ENCODE measurements at places on chromosomes 3 and 15. TPM values are rescaled to one million over a fixed set of nuclear protein-coding genes. Genes with fewer than 3 reads are reported as not detected.
A peak's percentile ranks its signal among the peaks of the same experiment; 100 is the strongest.

- DNase-seq = no peak
Measured at GRCh38 chr3:129418041-129418973, 10.1 kb downstream of the EFCAB12 start.

DNA sequence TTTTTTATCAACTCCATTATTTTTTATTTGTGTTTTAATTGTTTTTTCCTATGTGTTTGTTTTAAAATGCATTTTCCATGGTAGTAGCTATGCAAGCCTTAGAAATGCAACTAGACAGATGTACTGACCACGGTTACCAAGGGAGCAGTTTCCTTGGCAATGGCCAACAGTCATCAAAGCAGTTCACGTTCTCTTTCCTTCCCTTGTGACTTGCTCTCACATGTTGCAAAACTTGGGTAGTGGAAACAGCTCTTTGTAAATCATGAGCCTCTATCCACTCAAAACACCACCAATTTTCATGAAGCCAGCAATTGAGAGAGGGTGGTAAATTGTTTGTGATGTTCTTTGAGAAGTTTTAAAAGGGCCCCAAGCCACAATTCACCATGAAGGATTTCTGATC, 499.4 kb upstream of the MDFIC2 start:
- no peak for DNase-seq

DNA sequence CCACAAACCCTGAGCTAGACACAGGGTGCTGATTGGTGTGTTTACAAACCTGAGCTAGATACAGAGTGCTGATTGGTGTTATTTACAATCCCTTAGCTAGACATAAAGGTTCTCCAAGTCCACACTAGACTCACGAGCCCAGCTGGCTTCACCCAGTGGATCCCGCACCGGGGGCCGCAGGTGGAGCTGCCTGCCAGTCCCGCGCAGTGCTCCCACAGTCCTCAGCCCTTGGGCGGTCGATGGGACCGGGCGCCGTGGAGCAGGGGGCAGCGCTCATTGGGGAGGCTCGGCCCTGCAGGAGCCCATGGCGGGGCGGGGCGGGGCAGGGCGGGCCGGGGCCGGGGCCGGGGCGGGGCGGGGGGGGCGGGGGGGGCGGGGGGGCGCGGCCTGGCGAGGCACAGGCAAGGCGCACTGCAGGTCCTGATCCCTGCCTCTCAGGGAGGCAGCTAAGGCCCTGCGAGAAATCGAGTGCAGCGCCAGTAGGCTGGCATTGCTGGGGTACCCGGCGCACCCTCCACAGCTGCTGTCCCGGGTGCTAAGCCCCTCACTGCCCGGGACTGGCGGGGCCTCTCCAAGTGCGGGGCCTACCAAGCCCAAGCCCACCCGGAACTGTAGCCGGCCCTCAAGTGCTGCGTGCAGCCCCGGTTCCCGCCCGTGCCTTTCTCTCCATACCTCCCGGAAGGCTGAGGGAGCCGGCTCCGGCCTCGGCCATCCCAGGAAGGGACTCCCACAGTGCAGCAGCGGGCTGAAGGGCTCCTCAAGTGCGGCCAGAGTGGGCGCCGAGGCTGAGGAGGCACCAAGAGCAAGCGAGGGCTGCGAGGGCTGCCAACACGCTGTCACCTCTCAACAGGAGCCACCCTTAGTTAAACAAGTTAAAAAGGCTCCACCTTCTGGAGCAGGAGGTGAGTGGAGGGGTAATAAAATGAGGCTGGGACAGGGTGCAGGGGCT, 9.8 kb upstream of the TMEM40 start:
- no peak for DNase-seq

DNA sequence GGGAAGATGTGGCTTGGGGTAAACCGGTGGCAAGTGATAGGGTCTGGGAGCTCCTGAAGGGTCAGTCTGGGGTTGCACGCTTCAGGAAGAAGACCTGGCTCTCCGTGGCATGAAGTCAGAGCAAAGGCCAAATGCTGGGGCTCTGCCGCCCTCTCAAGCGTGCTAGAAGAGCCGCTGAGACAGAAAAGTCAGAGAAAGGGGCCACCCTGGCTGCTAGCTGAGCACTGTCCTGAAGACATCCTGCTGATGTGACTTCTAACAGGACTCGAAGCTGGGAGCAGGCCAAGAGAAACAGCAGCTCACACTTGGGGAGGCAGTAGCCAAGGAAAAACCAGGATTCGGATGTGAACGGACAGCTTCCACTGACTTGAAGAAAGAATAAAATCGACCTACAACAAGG, 270.4 kb downstream of the OCA2 start:
- no peak for DNase-seq

DNA sequence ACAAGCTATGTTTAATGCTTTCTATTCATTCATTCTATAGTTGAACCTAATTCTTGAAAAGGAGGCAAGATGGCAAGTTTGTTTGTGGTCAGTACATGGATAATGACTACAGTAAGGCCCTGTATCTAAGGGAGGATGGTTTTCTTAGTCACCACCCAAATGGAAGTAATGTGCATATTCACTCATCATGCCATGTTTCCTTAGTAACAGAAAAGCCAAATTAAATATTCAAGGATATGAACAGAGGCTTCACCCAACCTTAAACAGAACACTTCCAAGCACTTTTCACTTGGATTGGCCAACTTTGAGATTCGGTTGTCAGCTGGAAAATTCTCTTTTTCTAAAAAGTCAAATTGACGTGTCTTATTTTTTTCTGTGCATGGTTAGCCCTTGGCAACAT, 805.3 kb upstream of the LMCD1 start:
- no peak for DNase-seq

DNA sequence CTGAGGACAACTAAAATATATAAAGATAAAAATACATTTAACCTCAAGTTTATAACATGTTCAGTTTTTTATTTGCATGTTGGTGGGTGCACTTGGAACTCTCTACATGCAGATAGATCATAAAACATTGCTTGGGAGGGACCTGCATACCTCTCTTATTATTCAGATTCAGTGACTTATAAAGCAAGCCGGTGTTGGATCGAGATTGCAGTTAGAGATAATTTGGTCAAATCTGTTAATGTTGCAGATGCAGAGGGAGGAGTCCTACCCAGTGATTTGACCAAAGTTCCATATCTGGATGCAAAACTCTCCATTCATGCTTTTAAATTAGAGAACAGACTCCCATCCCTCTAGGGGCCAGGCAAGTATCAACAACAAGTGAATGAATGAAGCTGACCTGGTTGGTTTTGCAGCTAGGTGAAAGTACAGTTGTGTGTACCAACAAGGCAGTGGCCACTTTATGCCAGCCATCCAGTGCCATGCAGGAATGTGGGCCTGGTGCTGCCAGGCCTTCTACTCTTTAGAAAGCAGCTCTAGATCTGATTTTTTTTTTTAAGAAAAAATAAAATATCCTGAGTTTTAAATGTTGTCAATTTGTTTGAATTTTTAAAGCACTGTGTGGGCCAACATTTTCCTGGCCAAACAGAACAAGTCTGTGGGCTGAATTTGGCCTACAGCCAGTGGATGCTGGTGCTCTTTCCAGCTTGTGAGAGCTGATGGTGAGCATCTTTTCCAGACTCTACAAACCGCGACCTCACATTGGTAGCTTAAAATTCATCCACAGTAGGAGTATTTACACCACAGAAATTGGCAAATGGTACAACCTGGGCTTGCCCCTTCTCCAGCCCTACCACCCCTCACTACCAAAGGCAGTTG, 12.3 kb downstream of the CDIN1 start:
- peak; percentile 9 for DNase-seq

DNA sequence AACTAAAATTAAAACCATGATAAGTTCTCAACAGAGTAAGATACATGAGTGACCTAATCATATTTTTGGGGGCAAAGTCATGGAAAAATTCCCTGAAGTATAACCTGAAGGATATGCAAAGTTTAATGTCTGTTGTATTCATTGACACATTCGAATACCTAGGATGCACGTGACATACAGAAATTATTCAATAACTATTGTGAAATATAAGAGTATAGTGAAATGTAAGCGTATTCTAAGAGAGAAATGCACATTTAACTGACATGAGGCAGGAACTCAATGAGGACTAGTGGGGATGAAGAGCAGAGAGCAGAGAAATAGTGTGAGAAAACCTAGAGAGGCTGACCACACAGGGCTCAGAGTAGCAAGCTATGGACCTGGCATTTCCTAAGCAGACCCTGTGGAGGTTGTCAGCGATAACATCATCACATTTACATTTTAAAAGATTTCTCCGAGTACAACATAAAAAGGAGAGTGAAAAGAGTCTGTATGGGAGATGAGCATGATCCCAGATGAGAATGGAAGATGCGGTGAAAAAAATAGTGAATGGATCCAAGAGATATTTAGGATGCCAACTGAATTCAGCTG, 588.8 kb downstream of the MAGI1 start:
- no peak for DNase-seq

GRCh38 chr3:42080453-42080872, 10.7 kb upstream of the TRAK1 start:
- DNase-seq = no peak

GRCh38 chr15:82305621-82306048, 43.0 kb downstream of the SAXO2 start:
- no peak for DNase-seq

- no peak for DNase-seq
Measured at GRCh38 chr15:29090617-29091466, 178.8 kb downstream of the NSMCE3 start.

- no peak for DNase-seq
Measured at GRCh38 chr3:63613561-63613960, 38.9 kb upstream of the SNTN start.

DNA sequence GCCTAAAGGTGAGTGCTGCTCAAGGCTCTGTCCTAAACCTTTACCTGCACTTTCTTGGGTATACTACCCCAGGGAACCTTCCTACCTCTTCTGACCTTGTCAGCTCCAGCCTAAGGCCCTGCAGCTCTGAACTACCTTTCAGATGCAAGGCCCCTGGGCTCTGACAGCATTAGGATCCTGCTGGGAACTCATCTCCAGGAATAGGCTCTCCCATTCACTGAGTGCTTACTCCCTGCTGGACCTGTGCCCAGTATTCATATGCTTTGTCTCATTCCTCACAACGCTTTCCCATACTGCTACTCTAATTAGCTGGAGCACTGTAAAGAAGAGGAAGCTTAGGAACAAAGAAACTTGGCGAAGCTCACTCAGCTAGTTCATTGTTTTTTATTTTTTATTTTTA, 53.8 kb upstream of the RAB6B start:
- no peak for DNase-seq

GRCh38 chr3:70358978-70359580, 46.6 kb upstream of the MDFIC2 start:
- DNase-seq = no peak

- no peak for DNase-seq
Measured at GRCh38 chr3:184440151-184440550, 60.3 kb downstream of the CHRD start.

- DNase-seq = no peak
Measured at GRCh38 chr15:60762638-60763037, 283.7 kb upstream of the ICE2 start.

- DNase-seq = no peak
Measured at GRCh38 chr3:71130471-71131374, 452.8 kb downstream of the FOXP1 start.

- DNase-seq = no peak
Measured at GRCh38 chr3:13323822-13324221, 96.3 kb downstream of the NUP210 start.

DNA sequence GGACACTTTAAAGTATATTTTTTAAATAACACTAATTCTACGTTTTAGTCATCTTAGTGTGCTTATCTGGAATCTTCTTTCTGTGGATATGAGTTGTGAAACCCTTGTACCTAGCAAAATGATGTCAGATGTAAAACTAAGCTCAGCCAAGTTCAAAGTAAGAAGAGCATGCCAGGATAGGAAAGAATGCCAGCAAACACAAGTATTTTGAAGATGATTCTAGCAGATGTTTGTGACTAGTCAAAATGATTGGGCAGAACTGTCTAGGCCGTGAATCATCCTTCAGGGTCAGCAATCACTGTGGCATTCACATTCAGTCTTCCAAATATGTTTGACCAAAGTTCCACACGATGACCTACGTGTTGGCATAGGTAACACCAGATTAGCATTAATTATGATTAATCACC, 5.4 kb upstream of the PLOD2 start:
- no peak for DNase-seq

- no peak for DNase-seq
Measured at GRCh38 chr3:146037697-146038096, 123.3 kb downstream of the PLOD2 start.

- DNase-seq = no peak
Measured at GRCh38 chr3:58005669-58006068, 2.6 kb upstream of the FLNB start.

DNA sequence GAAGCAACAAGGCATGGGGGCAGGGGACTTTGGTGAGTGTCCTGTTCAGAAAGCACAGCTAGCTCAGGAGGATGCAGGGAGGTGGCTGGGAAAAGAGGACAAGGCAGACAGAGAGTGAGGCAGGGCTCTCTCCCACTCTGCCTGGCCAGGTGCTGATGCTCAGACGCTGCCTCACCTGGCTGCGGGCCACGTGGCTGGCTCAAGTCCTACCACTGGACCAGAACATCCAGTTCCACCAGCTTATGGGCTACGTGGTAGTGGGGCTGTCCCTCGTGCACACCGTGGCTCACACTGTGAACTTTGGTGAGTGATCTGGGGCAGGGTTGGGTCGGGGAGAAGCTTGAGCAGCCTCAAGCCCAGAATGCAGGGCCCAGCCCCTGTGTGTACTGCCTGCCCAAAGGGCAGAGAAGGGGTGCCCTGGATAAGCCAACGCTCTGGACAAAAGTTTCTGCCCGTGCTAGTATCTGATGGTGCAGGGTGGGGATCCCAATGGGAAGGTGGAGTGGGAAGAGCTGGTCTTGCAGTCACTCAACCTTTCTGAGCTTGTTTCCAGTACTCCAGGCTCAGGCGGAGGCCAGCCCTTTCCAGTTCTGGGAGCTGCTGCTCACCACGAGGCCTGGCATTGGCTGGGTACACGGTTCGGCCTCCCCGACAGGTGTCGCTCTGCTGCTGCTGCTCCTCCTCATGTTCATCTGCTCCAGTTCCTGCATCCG, 20.9 kb downstream of the NOX5 start:
- DNase-seq = no peak

DNA sequence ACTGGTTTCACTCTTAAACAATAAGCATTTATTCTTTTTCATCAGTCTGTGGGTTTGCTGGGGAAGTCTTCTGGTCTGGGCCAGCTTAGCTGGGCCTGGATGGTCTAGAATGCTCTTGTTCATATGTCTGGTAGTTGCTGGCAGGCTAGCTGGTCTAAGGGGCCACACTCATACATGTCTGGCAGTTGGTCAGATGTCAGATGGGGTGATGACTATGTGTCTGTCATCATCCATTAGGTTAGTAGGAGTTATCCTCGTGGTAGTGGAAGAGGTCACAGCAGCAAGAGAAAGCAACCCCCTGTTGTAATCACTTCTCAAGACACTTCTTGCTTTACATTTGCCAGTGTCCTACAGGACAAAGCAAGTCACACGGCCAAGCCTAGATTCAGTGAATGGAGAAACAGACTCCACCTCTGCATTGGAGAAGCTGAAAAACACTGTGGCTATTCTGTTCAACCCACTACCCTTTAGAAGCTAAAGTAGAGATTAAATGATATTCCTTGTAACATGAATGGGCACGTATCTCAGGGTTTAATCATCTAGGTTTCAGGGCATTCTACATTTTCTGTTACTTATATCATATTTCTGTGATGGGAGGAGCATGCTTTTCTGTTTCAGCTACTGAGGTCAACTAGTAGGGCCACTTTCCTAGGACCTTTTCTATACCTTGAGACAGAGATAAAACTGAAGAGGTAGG, 5.5 kb upstream of the ARID3B start:
- DNase-seq = no peak

Gene FANCI
- total RNA-seq = 7.3 TPM

Gene ITIH3
- total RNA-seq = not detected

Gene CFAP44
- total RNA-seq = 3.3 TPM

Gene INSYN1
- total RNA-seq = 26.1 TPM

Gene DLEC1
- 0.41 TPM for total RNA-seq

Gene SPTSSB
- total RNA-seq = 3.3 TPM

Gene FGF7
- 0.41 TPM for total RNA-seq

Gene PBRM1
- total RNA-seq = 181 TPM

Gene STRIT1
- 0.82 TPM for total RNA-seq

Data from frontal cortex (tissue), 4 donors.